ENCODE measurements at places on chromosomes 11 and 22.

GRCh38 chr22:44051358-44051757 is 27.3 kb downstream of the PARVB start:
- no peak overlapping the region for H3K27ac ChIP-seq
- peaks cover 6% of the 10 kb centered on the region for H3K4me1 ChIP-seq
- H3K4me3 ChIP-seq, result no peak overlapping the region
- H3K36me3 ChIP-seq, result no peaks in the 10 kb centered on the region
- H3K27me3 ChIP-seq, result peaks cover 3% of the 10 kb centered on the region

DNA sequence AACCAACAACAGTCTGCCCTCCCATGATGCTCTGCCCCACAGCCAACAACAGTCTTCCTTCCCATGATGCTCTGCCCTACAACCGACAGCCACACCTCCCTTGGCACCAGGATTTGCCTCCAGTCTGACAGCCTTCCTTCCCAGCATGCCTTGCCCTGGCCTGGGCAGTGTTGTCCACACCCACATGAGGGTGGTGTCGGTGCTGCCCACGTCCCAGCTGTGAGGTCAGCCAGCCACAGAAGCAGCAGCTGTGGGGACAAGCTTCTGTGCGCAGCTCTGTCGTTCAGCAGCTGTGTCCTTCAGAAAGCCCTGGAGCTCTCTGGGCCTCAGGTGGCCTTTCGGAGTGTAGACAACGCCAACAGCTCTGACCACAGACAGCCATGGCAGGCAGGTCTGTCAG is 1378.9 kb downstream of the BRD1 start:
- no peaks in the 10 kb centered on the region for H3K4me1 ChIP-seq
- peaks cover 7% of the 10 kb centered on the region for H3K27me3 ChIP-seq
- H3K4me3 ChIP-seq, result no peak overlapping the region
- no peak overlapping the region for H3K27ac ChIP-seq
- no peaks in the 10 kb centered on the region for H3K36me3 ChIP-seq

- no peaks in the 10 kb centered on the region for H3K36me3 ChIP-seq
- H3K4me1 ChIP-seq, result peaks cover 12% of the 10 kb centered on the region
- H3K27ac ChIP-seq, result no peak overlapping the region
- no peaks in the 10 kb centered on the region for H3K27me3 ChIP-seq
- no peak for DNase-seq
These were observed 85.1 kb downstream of the TMEM135 start for GRCh38 chr11:87122852-87123251.

DNA sequence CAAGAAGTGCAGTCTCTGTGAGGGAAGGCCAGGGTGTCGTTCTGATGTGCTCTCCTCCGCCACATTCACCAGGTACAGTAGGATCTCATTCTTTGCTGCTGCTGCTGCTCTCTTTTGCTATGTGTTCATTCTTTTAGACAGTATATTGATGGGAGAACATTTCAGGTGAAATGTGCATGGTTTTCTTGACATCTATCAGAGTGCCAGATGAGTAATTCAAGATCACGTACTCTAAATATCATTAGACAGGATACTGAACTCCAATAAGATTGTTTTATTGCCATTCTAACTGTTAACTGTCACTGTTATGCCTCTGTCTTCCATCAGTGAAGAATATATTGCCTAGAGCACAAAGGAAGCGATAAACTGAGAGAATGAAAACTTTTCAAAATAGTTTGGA is 771.0 kb upstream of the ARHGAP42 start:
- no peak for DNase-seq
- H3K4me3 ChIP-seq, result no peak overlapping the region
- no peaks in the 10 kb centered on the region for H3K4me1 ChIP-seq
- H3K27me3 ChIP-seq, result no peaks in the 10 kb centered on the region

- H3K27ac ChIP-seq, result no peak overlapping the region
- peaks cover 11% of the 10 kb centered on the region for H3K27me3 ChIP-seq
- no peaks in the 10 kb centered on the region for H3K36me3 ChIP-seq
- H3K4me1 ChIP-seq, result no peaks in the 10 kb centered on the region
- DNase-seq, result no peak
These were observed 149.0 kb downstream of the PKNOX2 start for GRCh38 chr11:125313271-125314219.

- H3K27me3 ChIP-seq, result no peaks in the 10 kb centered on the region
- H3K36me3 ChIP-seq, result no peaks in the 10 kb centered on the region
- H3K4me1 ChIP-seq, result no peaks in the 10 kb centered on the region
- no peak overlapping the region for H3K27ac ChIP-seq
These were observed 652.6 kb downstream of the METTL15 start for GRCh38 chr11:28760676-28761390.

- H3K36me3 ChIP-seq, result no peaks in the 10 kb centered on the region
- no peak overlapping the region for H3K4me3 ChIP-seq
- H3K4me1 ChIP-seq, result peaks cover 8% of the 10 kb centered on the region
- DNase-seq, result no peak
- H3K27me3 ChIP-seq, result no peaks in the 10 kb centered on the region
- no peak overlapping the region for H3K27ac ChIP-seq
These were observed 29.5 kb downstream of the TREH start for GRCh38 chr11:118649941-118650340.

DNA sequence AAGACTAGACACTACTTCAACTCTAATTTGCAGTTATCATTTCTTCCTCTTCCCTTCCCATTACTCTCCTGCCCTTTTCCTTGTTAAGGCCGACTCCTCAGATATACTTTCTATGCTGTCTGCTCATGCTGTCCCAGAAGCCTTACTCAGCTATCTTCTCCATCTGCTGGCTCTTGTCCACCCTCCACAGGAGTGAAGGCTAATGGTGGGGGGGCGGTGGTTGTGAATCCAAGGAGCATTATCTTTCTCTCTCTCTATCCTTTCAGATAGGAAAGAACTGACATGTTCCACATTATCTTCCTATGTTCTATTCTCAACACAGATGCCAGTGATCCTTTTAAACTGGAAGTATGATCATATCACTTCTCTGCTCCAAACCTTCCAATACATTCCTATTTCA is 37.4 kb downstream of the USP28 start:
- no peaks in the 10 kb centered on the region for H3K27me3 ChIP-seq
- H3K4me1 ChIP-seq, result peaks cover 28% of the 10 kb centered on the region
- no peak overlapping the region for H3K27ac ChIP-seq

DNA sequence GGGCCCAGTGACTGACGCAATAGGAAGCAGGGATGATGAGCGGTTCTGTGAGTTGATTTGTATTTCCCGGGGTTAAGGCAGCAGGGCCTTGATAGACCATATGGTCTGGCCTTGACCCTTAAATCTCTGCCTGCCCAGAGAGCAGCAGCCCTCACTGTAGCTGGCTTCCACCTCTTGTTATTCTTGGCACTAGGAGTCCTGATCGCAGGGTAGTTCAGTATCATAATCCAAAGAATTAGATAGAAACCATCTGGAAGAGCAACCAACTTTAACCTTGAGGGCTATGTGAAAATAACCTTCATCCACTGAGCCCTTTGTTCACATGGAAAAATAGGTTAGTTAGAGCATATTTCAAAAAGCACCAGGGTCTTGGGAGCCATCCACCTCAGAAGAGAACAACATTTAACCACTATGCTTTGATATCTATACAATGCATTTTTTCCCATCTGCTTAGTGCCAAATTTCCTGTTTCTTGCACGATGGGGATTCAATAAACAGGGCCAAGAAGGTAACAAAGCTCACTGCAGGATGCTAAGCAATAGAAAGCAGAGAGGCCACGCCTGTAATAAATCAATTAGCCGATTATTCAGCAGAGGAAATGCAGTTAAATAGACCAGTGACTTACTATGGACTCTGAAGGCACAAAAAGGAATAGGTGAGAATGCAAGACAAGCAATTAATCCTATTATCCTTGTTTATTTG is 761.3 kb downstream of the OPCML start:
- H3K27ac ChIP-seq, result no peak overlapping the region
- no peaks in the 10 kb centered on the region for H3K4me1 ChIP-seq
- no peaks in the 10 kb centered on the region for H3K27me3 ChIP-seq
- DNase-seq, result no peak
- H3K36me3 ChIP-seq, result peaks cover 3% of the 10 kb centered on the region
- no peak overlapping the region for H3K4me3 ChIP-seq

DNA sequence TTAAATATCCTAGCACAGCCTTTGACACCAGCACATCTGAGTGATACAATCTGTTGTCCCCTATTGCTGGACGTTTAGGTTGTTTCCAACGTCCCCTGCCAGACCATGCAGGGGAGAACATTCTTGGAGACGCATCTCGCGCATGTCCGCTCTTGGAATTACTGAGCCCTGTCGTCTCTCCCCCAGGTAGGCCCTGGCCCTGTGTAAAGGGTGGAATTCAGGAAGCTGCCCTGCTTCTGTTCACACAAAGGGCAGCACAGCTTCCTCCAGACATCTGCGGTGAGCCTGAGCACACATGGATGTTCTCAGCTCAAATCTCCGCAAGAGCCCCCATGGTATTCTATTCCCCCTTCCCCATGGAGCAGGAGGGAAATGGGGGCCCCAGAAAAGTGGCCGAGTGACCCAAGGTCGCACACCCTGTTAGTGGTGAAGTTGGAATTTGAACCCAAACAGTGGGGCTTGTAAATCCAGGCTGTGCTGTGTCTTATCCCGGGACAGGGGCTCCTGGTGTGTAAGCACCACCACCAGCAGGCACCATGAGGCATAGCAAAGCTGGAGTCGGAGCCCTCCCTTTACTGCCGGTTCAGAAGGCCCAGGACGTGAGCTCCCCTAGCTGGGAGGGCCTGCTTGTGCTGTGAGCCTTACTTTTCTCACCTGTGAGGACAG is 5.0 kb upstream of the FGF19 start:
- no peak for DNase-seq
- H3K36me3 ChIP-seq, result no peaks in the 10 kb centered on the region
- peaks cover 3% of the 10 kb centered on the region for H3K4me1 ChIP-seq
- no peak overlapping the region for H3K4me3 ChIP-seq

- no peak overlapping the region for H3K27ac ChIP-seq
- H3K4me3 ChIP-seq, result no peak overlapping the region
- H3K27me3 ChIP-seq, result no peaks in the 10 kb centered on the region
- DNase-seq, result no peak
These were observed 54.0 kb upstream of the SLC22A12 start for GRCh38 chr11:64536997-64537396.
